Activated CD4-positive, CD25-positive, alpha-beta regulatory T cell (primary cell): ENCODE measurements at places on chromosomes 1 and 21.

- no peak for DNase-seq
Measured at GRCh38 chr1:114521396-114522263, 10.6 kb upstream of the TRIM33 start.

GRCh38 chr1:90154711-90155110, 159.8 kb downstream of the ZNF326 start:
- DNase-seq, result no peak

DNA sequence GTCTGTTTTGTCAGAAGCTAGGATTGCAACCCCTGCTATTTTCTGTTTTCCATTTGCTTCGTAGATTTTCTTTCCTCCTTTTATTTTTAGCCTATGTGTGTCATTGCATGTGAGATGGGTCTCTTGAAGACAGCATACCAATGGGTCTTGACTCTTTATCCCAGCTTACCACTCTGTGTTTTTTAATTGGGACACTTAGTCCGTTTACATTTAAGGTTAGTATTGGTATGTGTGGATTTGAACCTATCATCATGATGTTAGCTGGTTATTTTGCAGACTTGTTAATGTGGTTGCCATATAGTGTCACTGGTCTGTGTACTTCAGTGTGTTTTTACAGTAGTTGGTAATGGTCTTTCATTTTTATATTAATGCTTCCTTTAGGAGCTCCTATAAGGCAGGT, 141.5 kb downstream of the DNAH14 start:
- DNase-seq, result no peak

- DNase-seq, result no peak
Measured at GRCh38 chr21:36692835-36693488, 6.0 kb upstream of the SIM2 start.

DNA sequence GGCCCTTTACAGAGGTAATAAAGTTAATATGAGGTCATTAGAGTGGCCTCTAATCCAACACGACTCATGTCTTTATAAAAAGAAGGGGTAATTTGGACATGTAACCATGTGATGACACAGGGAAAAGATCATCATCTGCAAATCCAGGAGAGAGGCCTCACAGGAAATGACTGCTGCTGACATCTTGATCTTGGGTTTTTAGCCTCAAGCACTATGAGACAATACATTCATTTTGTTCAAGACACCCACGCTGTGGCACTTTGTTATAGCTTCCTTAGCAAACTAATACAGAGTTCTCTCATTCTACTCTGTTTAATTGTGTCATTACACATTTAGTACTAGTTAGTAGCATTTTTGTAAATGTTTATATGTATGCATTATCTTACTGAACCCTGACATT, 64.0 kb upstream of the RUNX1 start:
- DNase-seq, result no peak

GRCh38 chr21:25895565-25896205, 160.9 kb downstream of the GABPA start:
- no peak for DNase-seq

DNA sequence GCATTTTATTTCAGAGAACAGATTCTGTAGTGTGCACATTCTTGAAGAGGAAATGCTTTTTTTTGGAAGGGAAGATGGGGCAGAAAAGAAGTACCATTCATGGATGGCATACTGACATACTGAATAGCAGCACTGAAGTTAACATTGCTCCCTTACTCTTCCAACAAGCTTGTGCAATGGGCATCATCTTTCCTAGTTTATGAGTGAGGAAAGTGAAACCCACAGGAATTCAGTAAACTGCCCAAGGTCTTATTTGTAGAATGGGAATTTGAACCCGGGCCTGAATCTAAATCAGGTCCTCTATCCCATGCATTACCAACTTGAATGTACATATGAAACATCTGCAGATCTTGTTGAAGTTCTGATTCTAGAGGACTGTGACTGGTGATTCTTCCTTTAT, 215.7 kb upstream of the FGGY start:
- DNase-seq, result no peak
